ENCODE measurements at places on chromosomes 5 and 9. TPM values are rescaled to one million over a fixed set of nuclear protein-coding genes. Genes with fewer than 3 reads are reported as not detected.

STK32A gene
- 9.7 TPM for total RNA-seq

ITGA1 gene
- 10.0 TPM for total RNA-seq

STKLD1 gene
- 2.1 TPM for total RNA-seq

IFNK gene
- total RNA-seq: not detected

PCDHB2 gene
- 8.2 TPM for total RNA-seq

LSM11 gene
- total RNA-seq: 14.8 TPM

CRHBP gene
- 8.6 TPM for total RNA-seq

ZNF618 gene
- 8.7 TPM for total RNA-seq

PCDHB4 gene
- total RNA-seq: 16.0 TPM

NRG2 gene
- total RNA-seq: 12.5 TPM

GZMA gene
- not detected for total RNA-seq

PDLIM7 gene
- total RNA-seq: 22.2 TPM

SAXO1 gene
- total RNA-seq: not detected

BNC2 gene
- 6.7 TPM for total RNA-seq

PCDHB13 gene
- 11.9 TPM for total RNA-seq

SIT1 gene
- total RNA-seq: not detected

RASEF gene
- total RNA-seq: 1.4 TPM

MRPL36 gene
- total RNA-seq: 39.6 TPM

ZBED3 gene
- total RNA-seq: 11.6 TPM

MYOZ3 gene
- total RNA-seq: 5.0 TPM

SLC25A25 gene
- 32.6 TPM for total RNA-seq

PRRX2 gene
- total RNA-seq: 0.38 TPM

AIF1L gene
- total RNA-seq: 77.8 TPM

RANBP3L gene
- 47.6 TPM for total RNA-seq

SHISAL2B gene
- total RNA-seq: not detected

MYORG gene
- total RNA-seq: 24.8 TPM

CXCL14 gene
- 23.2 TPM for total RNA-seq

SH3RF2 gene
- 3.4 TPM for total RNA-seq

PRDM9 gene
- not detected for total RNA-seq

DNAJB5 gene
- 19.4 TPM for total RNA-seq

MEIKIN gene
- total RNA-seq: 0.86 TPM

CCDC192 gene
- total RNA-seq: not detected

All from dorsolateral prefrontal cortex (tissue), 122 donors.